Midbrain (tissue), 1 donor: ENCODE measurements at places on chromosomes 5 and 9.

DNA sequence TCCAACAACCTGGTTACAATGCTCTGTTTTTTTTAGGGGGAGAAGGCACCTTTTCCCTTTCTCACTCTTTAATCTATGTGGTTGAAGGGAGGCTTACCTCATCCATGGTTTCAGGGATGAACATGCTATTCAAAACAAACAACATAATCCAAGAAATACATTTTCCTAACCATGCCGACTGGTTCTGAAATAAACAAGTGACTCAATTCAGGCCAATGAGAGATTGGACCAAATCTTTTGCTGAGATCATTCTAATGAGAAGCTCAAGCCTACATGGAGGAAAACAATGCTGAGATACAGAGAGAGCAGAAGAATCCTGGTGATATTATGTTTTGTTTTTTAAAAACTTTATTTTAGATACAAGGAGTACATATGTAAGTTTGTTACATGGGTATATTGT lies 46.8 kb upstream of the ELL2 start:
- DNase-seq, result no peak

GRCh38 chr5:111259636-111260035 lies 35.5 kb downstream of the CAMK4 start:
- DNase-seq, result no peak

DNA sequence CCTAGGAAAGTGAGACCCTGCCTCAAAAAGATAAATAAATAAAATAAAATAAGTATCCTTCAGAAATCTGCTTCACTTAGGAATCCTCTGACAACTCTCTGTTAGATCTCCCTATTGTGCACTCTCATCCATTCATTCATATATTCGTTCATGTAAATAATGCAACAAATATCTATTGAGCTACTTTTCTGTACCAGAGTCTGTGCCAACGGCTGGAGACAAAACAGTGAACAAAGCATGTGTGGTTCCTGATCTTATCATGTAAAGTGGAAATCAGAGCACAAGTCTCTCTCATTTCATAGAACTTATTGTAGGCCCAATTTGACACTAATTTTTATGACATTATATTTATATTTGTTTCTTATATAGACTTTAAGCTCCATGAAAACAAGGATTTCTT lies 40.3 kb upstream of the DAB2 start:
- no peak for DNase-seq

DNA sequence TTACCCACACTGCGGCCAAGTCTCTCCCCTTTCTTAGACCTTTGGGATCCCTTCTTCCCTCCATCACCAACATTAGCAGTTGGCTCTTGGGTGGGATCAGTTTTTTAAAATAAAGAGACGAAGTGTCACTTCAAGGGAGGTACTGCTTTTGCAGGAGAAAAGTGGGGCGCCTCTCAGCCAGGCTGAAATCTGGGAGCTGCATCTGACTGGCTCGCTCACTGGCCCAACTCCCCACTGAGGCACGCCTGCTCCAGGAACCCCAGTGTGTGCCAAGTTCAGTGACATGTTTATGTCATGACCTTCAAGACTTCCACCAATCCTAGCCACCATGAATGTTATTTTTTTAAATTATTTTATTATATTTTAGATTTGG lies 130.5 kb downstream of the MVB12B start:
- no peak for DNase-seq

DNA sequence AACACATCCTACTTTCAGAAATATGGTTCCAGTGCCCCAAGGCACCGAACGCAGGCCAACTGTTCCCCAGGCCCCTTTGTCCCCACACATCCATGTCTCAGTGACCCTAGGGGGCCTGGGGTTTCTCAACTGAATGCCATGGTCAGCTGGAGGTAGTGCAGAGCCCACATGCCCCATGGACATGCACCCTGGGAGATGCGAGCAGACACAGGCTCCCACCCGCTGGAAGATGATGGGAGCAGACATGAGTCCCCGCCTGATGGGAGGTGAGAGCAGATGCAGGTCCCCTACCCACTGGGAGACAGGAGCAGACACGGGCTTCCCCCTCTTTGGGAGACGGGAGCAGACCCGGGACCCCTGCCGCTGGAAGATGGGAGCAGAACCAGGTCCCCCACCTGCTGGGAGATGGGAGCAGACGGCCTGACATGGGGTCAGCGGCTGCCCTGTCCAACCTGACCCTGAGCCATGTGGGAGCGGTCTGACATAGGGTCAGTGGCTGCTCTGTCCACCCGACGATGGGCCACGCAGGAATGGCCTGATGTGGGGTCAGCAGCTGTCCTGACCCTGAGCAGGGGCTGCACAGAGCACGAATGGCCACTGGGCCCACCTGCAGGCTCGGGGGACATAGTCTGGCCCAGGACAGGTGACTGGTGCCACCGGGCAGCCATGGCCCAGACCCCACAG lies 18.4 kb downstream of the ZDHHC11B start:
- DNase-seq, result no peak

- peak; percentile 85 for DNase-seq
Measured at GRCh38 chr9:86948074-86948929, 996 bp upstream of the GAS1 start.

- no peak for DNase-seq
Measured at GRCh38 chr5:66518753-66519152, 77.4 kb upstream of the MAST4 start.

DNA sequence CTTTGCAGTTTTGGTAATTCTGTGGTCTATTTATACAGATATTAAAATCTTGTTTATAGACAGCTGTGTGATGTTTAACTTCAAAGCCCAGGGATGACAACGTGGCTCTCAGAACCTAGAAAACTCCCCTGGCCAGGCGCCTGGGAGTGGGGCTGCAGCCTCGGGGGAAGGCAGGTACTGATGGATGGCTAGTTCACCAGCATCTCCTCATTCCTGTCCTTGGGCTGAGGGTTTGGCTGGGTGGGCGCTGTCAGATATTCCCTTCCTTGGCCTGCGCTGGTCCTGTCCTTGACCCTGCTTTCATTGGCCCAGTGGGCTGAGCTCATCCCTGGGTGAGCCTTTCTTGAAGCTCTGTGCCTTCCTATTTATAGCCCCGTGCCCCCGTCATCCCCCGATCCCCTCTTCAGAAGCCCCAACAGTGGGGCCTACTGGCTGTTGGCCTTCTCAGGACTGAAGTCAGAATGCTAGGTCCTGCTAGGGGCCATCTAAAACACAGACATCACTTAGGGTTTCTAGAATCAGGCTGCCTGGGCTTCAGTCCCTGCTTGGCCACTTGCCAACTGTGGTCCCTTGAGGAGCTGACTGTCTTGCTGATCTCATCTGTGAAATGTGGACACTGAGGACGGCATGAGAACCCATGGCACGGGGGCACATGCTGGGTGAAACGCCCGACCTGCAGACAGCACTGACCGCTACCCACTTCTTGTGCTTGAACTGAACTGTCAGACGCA lies 20.9 kb downstream of the SH3GLB2 start:
- DNase-seq, result no peak

DNA sequence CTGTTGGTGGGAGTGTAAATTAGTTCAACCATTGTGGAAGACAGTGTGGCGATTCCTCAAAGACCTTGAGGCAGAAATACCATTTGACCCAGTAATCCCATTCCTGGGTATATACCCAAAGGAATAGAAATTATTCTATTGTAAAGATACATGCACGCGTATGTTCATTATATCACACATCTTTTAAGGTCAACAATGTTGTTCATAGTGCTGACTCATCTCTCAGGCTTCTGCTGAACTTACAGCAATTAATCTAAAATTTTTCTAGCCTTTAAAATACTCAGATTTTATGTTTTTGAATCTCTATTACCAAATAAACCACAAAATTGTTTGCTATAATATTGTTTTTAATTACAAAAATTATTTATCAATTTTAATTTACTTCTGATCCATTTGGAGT lies 38.8 kb upstream of the ZNF618 start:
- no peak for DNase-seq

DNA sequence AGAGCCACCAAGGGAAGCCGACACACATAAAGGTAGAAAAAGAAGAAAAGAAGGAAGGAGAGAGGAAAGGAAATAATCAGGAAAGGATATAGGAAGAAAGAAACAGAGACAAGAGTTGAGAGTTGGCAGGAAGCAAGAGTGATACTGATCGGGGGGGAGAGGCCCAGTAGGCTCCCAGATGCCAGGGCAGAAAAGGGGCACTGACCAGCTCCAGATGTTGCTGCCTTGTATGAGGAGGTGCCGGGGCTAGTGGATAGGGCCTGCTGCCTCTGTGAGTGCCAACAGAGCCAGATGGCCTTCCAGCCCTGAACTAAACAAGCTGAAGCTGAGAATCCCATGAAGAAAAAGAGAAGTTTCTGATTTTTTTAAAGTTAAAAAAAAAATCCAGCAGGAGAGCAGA lies 82.0 kb upstream of the TRIM32 start:
- DNase-seq, result no peak

DNA sequence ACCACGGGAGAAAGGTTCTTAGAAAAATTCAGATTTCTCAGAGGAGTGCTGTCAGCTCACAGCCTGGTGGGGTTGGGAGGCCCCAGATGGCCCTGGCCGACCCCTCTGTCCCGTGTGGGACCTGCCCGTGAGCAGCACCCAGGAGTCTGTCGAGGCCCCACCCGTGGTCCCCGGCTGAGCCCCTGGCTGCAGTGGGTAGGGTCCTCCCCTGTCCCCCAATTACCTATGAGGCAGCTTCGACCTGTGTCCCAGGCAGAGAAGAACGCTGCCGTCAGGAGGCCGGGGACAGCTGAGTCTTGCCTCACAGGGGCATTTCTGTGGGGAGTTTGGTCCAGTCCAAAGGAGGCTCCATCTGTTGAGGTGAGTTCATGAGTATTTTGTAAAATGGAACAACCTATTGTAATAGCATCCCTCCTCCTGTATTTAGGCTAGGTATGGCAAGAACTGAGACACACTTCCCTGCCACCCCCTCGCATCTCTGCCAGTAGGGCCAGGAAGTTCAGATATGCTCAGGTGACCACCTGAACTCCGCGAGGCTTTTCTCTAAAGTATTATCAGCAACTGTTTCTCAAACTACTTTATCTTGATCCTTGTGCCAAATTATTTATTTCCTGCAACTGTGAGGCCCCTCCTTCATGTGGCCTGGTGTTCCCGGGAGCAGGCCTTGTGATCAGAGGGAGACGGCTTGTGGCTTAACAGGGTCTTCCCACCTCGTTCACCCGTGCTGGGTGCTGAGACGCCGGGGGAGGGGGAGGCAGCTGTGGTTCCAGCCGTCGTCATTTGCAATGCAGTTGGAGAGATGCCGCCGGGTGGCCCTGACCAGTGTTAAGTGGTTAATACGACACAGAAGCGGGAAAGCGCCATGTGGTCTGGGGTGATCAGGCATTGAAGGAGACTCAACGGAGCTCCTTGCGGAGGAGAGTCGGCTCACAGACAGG lies 1.7 kb downstream of the AHRR start:
- no peak for DNase-seq

- no peak for DNase-seq
Measured at GRCh38 chr5:26231316-26231715, 807.1 kb downstream of the CDH9 start.

- DNase-seq, result no peak
Measured at GRCh38 chr9:87656485-87656884, 69.4 kb upstream of the CTSL start.

DNA sequence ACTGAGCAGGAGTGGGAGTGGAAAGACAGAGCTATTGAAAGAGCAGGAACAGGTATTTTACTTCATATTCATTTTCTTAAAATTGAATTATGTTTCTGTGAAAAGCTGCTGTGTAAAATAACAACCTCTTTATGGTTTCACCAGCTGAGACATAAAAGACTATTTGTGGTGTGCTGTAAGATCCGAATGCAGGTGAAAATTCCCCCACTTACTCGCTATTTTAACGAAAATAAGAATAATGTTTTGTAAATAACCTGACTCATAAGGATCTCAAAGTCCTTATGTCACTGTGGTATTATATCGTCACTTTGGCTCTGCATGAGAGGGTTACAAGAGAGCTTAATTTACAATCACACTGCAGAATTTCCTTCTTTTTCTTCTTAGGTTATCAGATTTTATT lies 65.3 kb upstream of the NFIB start:
- no peak for DNase-seq
